ENCODE measurements at places on chromosomes 1 and 21.

GRCh38 chr1:197444755-197445154 is 176.7 kb downstream of the CRB1 start:
- no peak for DNase-seq

- DNase-seq, result no peak
These were observed 776 bp upstream of the CADM3 start for GRCh38 chr1:159170639-159171038.

- DNase-seq, result no peak
These were observed 468.2 kb upstream of the VAMP3 start for GRCh38 chr1:7302873-7303272.

- DNase-seq, result no peak
These were observed 2.5 kb upstream of the CERS2 start for GRCh38 chr1:150976879-150977694.

- DNase-seq, result peak; percentile 54
These were observed 297.7 kb downstream of the PTPRC start for GRCh38 chr1:198936371-198937083.

DNA sequence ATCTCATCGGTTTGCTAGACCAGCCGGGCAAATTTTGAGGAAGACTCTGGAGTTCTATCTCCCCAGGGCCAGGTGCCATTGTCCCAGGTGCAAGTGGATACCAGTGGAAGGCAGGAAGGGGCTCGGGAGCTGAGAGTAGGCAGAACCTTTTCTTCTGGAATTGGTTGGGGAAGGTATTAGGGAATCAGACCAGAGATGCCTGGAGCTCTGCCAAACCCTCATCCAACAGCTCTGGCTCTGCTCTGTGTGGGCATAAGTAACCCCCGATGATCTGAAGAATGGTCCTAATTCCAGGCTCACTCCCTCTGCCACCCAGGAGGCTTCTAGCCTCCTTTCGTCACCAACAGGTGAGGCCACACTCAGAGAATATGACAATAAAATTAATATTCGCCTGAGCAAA is 69.9 kb downstream of the PGBD5 start:
- DNase-seq, result no peak

GRCh38 chr1:203101813-203102634 is 16.2 kb upstream of the MYOG start:
- no peak for DNase-seq

DNA sequence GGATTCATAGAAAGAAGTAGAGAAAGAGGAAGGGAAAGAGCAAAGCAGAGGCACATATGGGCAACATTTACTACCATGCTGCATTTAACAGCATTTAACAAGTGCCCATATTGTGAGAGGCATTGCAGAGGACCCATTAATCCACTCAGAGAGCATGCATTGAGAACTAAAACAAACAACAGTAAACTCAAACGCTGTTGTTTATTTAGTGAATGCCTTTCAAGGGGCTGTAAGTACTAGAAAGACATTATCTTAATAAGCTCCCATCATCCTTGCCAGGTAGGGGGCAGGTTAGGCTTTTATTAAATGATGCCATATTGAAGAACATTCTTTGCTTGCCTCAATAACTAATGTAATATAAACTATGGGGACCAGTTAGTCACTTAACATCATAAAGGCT is 254.3 kb upstream of the DAB1 start:
- no peak for DNase-seq

DNA sequence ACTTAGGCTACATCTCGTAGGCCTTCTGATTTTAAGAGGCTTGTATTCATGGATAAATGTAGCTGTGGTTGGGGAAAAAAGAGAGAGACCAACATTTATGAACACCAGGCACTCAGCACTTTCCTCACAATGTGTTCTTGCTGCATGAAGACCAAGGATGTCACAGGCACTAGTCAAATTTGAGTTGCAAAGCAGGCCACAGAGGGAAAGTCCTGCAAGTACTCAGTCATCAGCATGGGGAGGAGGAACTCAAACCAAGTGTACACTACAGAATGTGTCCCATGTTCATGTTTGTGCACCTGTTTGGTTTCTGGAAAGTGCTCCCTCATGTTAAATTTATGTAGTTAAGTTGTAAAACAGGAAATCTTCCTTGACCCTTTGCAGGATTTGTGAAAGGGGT is 8.7 kb upstream of the MAP3K7CL start:
- DNase-seq, result no peak

- DNase-seq, result no peak
These were observed 107.6 kb downstream of the PTPRU start for GRCh38 chr1:29343908-29344307.

DNA sequence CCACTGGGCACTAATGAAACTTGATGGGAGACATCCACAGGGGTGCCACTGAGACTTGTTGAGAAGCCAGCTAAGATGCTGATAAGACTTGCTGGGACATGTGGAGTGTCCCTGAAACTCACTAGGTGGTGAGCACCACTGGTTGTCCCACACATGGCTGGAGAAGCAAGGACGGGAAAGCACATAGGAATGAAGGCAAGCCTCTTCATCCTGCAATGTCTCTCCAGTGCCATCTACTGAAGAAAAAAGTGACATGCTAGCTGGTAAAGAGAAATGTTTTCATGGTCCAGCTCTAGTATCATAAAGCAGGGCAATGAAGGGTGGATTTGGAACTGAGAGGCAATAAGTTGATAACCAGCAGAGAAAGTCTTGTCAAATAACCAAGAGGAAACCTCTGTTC is 283.0 kb downstream of the PAPPA2 start:
- DNase-seq, result no peak

DNA sequence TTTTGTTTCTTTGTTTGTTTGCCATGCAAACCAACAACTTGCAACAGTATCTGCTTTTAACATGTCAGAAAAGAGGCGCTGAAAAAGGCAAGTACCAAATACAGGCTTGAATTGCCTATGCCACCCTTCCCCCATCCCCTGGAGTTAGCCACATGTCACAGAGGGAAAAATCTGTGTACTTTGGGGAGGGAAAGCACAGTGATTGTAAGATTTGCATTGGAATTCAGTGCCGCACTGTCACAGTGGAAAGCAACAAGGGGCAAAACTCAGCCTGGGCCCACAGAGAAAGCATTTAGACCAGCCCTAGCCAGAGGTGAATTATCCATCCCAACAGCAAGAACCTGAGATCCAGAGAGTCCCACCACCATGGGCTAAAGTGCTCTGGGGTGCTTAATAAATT is 52.4 kb upstream of the ACADM start:
- no peak for DNase-seq

DNA sequence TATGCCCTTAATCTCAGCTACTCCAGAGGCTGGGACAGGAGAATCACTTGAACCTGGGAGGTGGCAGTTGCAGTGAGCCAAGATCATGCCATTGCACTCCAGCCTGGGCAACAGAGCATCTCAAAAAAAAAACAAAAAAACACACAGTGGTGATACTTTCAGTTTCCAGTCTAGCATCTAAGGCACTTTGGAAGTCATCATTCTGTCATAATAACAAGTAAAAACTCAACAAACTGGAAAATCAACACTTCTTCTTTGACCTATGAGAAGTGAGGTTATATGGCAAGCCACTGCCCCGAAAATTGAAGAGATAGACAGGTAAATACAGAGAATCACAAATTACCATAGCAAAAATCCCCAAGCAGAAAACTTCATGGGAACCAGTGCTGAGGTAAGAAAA is 51.9 kb downstream of the IL12RB2 start:
- DNase-seq, result no peak

DNA sequence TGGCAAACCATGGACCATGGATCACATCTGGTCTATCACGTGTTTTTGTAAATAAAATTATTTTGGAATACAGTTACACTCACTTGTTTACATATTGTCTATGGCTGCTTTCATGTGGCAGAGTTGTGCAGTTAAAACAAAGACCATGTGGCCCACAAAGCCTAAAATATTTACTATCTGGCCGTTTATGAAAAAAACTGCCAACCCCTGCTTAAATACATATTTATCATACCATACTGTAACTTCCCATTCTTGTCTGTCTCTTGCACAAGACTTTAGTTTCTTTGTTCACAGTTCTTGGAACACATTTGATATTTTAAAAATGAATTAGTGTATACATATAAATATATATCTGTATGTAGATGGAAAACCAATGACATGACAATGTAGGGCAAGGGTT is 141.5 kb downstream of the PAPPA2 start:
- DNase-seq, result no peak

GRCh38 chr1:30132602-30133286 is 590.6 kb downstream of the MATN1 start:
- DNase-seq, result no peak

DNA sequence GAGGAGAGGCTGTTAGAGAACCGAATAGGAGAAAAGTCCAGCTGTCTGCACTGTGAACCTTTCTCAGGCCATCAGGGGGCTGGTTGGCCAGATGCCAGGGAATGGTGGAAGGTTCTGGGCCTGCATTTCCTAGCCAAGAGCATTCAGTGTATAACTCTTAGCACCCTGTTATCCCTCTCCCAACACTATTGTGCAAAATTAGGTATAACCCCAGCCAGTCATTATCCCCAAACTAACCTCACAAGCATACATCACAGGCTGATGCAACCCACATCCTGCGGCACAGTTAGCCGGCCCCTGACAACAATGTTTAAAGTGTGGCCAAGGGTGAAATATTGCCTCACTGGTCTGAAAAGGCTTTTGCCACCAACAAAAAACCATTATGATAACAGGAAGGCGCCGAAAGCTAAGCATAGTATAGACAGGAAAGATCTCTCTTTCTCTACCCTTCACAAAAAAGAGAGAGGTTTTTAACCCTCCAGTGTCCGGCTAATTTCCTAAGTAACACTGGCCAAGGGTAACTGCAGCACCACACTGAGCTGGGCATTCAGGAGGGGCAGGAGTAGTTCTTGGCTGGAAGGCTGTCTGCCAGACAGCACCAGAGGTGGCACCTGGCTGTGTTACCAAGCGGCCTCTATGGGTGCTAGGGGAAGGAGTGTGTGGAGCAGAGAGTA is 77.3 kb upstream of the BCAR3 start:
- no peak for DNase-seq

GRCh38 chr1:94793296-94793656 is 26.9 kb upstream of the SLC44A3 start:
- no peak for DNase-seq
